ENCODE measurements at places on chromosomes 1 and 21.

- DNase-seq, result no peak
These were observed 10.8 kb downstream of the TNNT2 start for GRCh38 chr1:201366696-201367095.

DNA sequence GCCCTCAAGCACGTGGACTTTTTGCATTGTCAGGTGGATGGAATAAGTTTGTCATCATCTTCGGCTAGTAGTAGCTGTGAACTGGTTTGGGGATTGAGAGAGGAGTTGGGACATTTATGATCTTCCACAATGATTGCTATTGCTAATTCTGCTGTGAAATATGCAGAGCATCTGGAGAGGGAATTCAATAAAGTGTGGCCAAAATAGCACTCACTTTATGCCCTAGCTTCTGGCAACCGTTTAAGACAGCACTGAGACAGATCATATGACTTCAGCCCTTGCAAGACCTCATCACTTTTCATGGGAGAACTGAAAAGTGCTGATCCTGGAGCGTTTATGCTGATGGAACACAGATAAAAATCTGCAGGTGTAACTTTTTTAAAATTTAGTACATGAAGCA is 360.8 kb downstream of the GPATCH2 start:
- no peak for DNase-seq

DNA sequence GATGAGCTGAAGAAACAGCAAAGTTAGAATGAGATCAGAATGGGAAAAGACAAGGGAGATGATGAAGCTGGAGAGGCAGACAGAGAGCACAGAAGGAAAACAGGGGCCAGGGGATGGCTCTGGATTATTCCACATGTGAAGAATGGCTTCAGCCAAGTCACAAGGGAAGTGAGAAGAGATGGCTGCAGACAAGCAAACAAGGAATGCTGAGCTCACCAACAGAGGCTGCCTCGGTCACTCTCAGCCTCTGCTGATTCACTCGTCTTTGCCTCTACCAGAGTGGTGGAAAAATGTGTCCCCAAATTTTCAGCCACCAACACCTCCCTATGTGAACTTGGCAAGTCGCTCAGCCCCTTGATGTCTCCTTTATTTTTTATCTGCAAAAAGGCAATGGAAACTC is 46.7 kb downstream of the TRABD2B start:
- DNase-seq, result no peak

DNA sequence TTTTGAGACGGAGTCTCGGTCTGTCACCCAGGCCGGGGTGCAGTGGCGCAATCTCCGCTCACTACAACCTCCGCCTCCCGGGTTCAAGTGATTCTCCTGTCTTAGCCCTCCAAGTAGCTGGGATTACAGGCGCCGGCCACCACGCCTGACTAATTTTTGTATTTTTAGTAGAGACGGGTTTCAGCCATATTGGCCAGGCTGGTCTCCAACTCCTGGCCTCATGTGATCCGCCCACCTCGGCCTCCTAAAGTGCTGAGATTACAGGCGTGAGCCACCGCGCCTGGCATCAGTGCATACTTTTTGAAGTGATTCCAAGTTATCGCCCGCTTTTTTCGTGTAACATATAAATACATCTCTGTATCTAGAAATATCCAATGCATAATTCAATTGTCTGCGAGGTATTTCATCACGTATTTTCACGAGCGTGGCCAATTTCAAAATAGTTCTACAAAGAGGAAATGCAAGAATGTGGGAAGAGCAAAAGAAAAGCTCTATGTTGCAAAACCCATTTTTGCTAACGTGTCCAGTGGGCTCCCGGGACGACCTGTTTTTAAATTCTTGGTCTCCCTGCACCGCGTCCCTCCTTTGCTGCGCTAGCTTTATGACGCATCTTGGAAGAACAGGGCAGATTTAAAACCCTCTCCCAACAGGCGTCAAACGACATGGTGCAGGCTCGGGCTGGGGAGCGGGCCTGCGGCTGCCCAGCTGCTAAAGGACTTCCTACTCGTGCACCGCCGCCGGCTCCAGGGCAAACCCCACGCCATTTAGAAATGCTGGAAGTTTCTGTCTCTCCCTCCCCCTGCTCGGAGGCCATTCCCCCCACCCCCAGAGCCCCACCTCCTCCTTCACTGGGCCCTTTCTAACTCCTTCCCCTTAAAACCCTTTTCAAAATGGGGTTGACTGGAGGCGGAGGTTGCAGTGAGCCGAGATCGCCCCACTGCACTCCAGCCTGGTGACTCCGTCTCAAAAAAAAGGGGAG is 923 bp upstream of the IFNGR2 start:
- DNase-seq, result no peak

- DNase-seq, result peak; percentile 20
These were observed 5.0 kb downstream of the HAPLN2 start for GRCh38 chr1:156623946-156624813.

- peak; percentile 38 for DNase-seq
These were observed 66.6 kb upstream of the TIAM1 start for GRCh38 chr21:31410499-31411131.

DNA sequence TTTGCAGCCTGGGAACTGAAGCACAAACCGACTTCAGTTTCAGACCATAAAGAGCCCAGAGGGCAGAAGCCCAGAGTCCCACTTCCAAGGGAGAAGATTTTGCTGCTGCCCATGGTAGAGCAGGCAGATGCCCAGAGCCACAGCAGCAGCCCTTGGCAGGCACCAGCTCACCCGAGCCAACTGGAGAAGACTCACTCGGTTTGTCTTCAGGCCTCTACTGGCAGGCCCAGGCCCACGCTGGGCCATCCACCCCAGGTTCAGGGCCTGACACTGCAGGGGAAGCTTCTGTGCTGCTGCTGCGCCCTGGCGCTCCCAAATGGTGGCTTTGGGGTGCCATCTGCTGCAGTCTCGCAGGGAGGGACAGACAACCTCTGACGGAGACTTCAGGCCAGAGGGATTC is 33.3 kb downstream of the SLC66A1 start:
- DNase-seq, result no peak

DNA sequence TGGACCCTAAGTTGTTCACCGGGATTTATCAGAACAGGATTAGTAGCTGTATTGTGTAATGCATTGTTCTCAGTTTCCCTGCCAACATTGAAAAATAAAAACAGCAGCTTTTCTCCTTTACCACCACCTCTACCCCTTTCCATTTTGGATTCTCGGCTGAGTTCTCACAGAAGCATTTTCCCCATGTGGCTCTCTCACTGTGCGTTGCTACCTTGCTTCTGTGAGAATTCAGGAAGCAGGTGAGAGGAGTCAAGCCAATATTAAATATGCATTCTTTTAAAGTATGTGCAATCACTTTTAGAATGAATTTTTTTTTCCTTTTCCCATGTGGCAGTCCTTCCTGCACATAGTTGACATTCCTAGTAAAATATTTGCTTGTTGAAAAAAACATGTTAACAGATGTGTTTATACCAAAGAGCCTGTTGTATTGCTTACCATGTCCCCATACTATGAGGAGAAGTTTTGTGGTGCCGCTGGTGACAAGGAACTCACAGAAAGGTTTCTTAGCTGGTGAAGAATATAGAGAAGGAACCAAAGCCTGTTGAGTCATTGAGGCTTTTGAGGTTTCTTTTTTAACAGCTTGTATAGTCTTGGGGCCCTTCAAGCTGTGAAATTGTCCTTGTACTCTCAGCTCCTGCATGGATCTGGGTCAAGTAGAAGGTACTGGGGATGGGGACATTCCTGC is 3.9 kb upstream of the OLFML3 start:
- DNase-seq, result peak; percentile 38

DNA sequence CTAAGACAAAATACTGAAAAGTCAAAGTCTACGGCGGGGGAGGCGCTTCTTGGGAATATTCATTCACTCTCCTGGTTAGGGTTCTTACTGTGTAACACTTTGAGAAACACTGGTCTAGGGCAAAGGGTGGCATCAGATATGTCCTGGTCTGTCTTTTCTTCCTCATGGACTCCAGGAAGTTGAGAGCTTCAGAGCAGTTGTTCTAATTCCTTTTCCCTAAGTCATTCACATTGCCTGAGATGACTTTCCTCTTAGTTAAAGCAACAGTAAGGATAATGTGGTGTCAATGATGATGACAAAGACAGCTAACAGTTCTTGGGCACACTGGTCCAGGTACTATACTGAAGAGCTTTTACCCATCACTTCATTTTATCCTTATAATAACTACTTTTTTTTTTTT is 27.0 kb downstream of the FGGY start:
- no peak for DNase-seq

DNA sequence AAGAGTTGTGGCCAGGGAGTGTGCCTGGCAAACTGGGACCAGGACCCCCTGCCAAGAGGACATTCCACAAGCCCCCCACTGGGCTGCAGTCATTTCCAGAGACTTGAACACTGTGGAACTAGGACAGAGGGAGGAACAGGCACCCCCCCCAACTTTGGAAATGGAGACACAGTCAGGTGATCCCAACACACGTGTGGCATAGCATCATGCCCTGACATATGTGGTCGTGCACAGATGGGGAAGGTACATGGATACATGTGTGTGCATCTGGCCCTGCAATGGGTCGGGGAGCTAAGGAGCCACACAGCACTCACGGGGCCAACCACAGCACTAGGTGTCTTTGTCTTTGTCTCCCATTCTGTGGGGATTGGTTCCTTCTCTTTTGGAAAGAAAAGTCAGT is 6.6 kb upstream of the TFF3 start:
- DNase-seq, result no peak

GRCh38 chr1:38026592-38027200 is 14.2 kb downstream of the UTP11 start:
- DNase-seq, result peak; percentile 20

- DNase-seq, result no peak
These were observed at the start of gene BATF3 for GRCh38 chr1:212699625-212700222. Gene BATF3, minus strand, starts transcription at chr1:212699840. Its CDS starts 78 bp downstream, at chr1:212699762.

- peak; percentile 36 for DNase-seq
These were observed 610 bp downstream of the WDR26 start for GRCh38 chr1:224433701-224434672.

- DNase-seq, result peak; percentile 85
These were observed 4.6 kb downstream of the ID3 start for GRCh38 chr1:23554481-23555269.

DNA sequence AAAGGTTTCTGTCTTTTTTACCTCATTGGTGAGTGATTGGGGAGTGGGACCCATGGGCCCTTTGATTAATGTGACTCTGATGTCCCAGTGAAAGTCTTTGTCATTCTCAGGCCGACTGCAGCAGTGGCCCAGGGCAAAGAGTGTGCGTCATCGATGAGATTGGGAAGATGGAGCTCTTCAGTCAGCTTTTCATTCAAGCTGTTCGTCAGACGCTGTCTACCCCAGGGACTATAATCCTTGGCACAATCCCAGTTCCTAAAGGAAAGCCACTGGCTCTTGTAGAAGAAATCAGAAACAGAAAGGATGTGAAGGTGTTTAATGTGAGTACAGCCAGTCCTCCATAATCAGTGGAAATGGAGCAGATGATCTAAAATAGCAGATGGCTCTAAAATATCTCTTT is 19.4 kb downstream of the NTPCR start:
- no peak for DNase-seq

GRCh38 chr1:229378586-229379367 is 35.9 kb upstream of the CCSAP start:
- DNase-seq, result no peak

DNA sequence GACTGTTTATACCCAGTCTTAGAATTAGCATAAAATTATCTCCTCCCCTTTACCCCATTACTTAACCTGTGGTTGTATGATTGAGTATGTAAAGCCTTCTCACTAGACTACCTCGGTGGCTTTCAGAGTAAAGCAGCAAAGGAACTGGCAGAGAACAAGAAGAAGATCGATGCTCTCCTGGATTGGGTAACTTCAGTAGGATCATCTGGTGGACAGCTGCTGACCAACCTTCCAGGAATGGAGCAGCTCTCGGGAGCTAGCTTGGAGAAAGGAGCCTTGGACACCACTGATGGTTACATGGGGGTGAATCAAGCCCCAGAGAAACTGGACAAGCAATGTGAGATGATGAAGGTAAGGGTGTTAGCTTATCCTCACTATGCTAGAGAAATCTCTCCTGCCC is 138.6 kb upstream of the BMP8A start:
- no peak for DNase-seq

GRCh38 chr21:45010096-45010495 is 64.3 kb upstream of the ADARB1 start:
- no peak for DNase-seq

- no peak for DNase-seq
These were observed 162.9 kb upstream of the GJB5 start for GRCh38 chr1:34591751-34592629.

DNA sequence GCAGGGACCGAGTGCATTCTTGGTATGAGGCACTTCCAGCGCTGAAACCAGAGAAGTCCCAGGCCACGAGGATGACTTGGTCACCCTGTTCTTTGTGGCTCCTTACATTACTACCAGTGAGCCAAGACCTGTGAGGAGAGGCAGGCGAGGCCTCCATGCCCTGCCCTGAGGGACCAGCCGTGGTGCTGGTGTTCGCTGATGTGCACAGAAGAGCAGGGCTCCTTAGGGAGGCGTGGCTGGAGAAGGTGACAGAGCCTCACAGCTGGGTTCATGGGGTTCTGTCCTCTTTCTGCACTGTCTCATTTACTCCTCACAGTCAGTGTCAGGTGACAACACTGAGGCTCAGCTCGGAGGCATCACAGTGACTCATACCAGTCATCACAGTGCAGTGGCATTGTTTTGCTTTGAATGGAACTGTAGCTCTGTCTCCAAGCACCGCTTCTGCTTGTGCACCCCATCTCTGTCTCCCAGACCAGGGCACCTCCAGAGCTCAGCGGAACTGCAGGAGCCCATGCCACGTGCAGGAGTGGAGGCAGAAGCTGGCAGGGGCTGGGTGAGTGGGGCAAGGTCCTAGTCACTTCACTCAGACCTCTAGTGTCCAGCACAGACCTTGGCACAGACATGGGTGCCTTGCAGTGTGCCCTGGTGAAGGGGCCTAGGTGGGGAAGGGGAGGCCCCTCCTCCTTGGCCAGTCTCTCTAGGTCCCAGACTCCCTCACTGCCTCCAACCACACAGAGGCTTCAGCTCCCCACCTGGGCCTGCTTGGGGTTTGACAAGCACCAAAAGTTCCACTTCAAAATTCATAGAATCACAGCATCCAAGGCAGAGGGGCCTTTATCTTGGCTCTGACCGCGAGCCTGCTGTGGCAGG is 310.9 kb downstream of the MATN1 start:
- no peak for DNase-seq

DNA sequence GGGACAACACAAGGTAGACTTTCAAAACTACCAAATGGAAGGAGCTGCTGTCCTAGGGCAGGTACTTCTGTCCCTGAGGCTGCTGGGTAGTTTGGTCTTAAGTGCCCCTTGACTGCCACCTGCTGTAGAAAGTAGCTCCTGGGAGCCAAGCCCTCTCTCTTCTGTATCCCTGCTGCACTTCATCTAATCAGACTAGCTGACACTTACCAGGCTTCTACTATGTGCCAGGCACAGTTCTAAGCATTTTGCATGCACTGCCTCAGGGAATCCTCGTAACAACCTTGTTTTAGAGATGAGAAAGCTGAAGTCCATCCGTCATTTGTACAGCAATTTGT is 15.9 kb upstream of the SRSF4 start:
- peak; percentile 38 for DNase-seq

DNA sequence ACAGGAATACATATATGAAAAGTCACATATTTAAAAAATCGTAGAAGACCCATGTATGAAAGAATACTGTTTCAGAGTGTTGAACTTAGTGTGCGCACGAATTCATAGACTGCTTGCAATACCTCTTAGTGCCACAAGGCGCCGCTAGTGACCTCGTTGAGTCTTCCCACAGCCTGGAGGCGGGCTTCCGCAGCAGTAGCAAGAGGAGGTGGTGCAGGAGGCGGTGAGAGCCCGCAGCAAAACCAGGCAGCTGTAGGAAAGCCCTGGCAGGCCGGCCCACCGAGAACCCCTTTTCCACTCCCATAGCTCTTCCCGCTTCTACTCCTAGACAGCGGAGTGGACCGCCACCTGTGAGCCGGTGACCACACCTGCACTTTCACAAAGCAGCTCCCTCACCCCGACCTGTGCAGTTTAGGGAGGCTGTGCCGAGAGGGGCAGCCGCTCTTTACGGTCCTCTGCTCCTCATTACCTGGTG is 23.5 kb downstream of the MTARC1 start:
- peak; percentile 65 for DNase-seq

Data from CD4-positive, alpha-beta T cell treated with Interleukin-2 at 100 ng/mL for 4 hours (primary cell).